ENCODE measurements at places on chromosomes 1 and 21.
A peak's percentile ranks its signal among the peaks of the same experiment; 100 is the strongest.

DNA sequence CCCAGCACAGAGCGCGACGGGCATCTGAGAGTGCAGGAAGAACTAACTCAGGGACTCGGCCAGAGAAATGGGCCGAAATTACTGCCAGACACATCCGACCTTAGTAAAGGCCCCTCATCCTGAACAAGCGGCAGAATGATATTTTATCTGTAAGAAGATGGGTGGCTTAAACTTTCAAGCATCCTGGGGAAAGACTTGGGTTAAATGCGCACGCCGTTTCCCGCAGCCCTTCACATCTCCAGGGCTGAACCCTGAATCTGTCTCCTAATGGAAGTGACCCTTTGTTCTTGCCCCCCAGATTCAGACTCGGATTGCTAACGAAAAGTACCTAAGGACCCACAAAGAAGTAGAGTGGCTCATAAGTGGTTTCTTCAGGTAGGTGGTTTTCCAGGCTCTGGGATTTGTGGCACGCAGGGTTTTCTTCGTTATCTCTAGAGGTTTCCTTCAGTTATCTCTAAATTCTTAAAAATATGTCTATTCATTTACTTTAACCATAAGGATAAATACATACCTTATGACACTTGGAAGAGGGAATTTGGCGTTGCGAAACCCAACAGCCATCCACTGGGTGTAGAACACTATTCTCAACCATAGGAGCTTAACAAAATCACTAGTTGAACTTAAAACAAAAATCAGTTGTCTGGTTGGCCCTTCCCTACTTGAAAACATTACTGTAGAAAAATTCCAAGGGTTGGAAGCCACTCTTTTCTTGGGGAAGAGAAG is 627 bp downstream of the RIIAD1 start:
- no peak for DNase-seq

GRCh38 chr1:103461161-103462105 is 64.1 kb upstream of the RNPC3 start:
- DNase-seq: peak; percentile 67

DNA sequence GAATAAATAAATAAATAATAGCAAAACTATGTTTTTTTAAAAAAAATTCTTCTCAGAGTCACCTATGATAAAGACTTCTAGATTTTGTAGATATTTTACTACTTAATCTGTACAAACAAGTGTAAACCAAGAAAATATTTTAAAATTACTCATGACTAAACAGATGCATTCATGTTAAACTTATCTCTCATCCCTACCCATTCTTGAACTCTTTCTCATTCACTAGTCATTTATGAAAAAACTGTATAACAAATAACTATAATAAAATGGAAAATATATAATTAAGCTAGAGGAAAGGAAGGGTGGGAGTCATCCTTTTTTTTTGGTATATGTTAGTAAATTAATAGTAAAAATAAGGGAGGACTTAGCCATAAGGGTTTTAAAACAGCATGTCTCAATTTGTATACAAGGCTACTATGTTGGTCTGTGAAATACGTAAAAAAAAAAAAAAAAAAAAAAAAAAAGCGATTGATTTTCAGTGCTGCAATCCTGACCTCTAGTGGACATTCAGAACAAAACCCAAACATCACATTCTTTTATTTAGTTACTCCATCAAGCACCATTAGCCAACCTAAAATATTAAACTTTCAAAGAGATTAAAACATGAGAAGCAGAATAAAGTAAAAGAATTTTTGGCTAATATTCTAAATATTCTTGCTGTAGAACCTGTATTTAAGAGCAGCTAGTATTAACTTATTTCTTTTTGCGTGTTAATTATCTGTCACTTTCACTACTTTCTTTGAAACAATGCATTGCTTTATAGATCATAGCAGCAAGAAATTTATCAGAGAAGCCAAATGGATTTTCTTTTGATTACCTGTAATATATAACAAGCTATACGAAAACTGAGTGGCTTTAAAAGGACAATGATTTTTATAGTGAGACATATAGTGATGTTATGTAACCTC is 255.8 kb upstream of the CACYBP start:
- peak; percentile 87 for DNase-seq

DNA sequence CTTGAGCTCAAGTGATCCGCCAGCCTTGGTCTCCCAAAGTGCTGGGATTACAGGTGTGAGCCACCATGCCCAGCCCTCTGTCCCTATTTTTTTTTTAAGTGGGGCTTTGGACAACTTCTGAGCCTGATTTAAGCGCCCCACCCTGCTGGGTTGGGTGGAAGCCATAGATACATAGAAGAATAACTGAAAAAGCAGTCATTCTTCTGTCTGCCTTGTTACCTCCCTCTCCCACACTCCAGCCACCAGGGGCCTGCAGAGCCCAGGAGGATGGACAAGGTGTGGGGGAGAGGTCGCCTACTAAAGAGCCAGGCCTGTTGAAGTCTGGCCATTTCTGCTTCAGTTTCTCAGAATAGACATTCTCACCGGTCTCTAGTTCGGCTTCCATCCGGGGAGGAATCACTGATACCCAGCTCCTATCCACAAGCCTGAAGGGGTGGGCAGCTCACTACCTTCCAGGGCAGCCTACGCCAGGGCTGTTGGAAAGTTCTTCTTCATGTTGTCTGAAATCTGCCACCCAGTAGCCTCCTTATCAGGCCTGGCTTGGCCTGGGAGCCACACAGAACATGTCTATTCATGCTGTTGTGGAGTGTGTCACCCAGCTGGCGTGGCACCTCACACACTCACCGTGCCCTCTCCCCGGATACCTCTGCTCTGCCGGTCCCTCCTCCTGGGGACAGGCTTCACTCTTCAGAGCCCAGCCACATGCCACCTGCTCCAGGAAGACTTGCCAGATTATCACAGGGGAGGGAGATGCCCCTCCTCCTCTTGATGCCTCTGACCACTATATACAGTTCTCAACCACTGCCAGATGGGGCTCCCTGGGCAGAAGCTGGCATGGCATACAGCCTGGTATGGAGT is 27.7 kb downstream of the KNCN start:
- DNase-seq: no peak
